Fibroblast of skin of left quadriceps (primary cell): ENCODE measurements at places on chromosomes 12 and 14.

GRCh38 chr14:68937471-68938270 lies 41.4 kb downstream of the ACTN1 start:
- DNase-seq, result no peak

DNA sequence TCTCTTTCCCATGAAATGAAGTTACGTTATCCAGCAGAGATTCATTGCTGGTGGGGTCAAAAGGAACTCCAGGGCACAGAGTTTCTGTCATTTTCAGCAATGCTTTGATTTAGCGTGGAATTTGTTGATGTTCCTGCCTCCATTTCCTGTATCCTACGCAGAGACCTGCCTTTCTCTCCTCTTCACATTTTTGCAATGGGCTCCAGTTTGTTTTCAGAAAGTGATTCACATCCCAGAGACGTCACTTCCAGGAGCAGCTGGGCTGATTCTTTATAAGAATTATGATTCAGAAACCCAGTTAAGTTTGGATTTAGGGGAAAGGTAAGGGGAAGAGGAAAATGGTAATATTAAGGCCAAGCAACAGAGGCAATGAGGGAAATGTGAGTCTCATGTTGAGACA lies 11.6 kb downstream of the RNASE10 start:
- no peak for DNase-seq

DNA sequence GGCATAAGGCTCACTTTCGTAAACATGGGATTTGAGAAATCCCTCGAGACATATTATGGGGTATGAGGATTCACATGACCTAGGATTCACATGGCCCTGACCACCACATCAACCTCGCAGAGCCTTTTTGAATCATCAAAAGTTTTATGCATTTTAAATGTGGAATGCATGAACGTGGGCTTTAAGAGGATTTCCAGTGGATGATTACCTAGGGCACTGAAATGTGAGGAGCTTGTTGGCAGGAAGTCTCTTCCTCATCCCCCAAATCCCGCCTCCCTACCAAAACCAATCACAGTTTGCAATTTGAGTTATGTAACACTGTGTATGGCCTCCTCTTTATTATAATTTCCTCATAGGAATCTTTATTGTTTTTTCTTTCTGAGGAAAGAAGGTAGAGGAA lies 659.6 kb upstream of the TBX3 start:
- DNase-seq, result no peak

GRCh38 chr12:43848226-43848507 lies 12.3 kb downstream of the TMEM117 start:
- no peak for DNase-seq

DNA sequence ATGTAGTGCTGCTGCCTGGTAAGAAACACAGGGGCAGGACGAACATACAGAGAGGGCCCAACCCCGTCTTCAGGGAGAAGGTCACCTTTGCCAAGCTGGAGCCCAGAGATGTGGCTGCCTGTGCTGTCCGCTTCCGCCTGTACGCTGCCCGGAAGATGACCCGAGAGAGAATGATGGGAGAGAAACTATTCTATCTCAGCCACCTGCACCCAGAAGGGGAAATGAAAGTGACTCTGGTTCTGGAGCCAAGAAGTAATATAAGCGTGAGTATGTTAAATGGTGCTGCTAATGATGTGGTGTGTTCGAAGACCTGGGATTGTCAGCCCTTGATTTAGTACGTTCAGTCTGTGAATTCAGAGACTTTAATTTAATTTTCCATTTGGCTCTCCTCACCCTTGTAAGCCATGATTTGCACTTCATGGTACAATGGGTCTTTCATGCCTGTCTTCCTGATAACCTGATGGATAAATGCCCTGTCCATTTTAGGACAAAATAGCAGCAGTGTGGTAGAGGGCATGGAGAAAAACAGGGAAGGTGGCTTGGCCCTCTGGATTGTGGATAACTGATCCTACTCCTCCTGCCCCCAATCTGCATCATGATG lies 318.9 kb downstream of the SNAPC1 start:
- DNase-seq, result no peak

GRCh38 chr12:104425614-104426013 lies 31.1 kb upstream of the CHST11 start:
- DNase-seq, result no peak

- no peak for DNase-seq
These were observed 26.9 kb upstream of the ANKLE2 start for GRCh38 chr12:132788375-132789098.

DNA sequence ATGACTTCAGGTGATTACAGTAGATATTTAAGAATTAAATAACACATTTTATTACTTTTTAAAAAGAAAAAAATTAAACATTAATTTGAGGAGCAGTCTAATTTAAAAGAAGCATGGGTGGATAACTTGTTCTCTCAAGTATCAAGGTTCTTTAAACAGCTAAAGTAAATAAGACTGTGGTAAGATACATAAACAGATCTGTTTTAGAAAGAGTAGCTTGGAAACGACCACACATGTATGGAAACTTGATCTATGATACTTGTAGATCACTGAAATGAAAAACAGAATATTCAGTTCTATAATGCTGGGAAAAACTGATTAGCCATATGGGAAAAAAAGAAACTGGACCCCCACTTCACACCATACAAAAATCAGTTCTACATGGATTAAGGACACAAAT lies 36.0 kb downstream of the TC2N start:
- no peak for DNase-seq

DNA sequence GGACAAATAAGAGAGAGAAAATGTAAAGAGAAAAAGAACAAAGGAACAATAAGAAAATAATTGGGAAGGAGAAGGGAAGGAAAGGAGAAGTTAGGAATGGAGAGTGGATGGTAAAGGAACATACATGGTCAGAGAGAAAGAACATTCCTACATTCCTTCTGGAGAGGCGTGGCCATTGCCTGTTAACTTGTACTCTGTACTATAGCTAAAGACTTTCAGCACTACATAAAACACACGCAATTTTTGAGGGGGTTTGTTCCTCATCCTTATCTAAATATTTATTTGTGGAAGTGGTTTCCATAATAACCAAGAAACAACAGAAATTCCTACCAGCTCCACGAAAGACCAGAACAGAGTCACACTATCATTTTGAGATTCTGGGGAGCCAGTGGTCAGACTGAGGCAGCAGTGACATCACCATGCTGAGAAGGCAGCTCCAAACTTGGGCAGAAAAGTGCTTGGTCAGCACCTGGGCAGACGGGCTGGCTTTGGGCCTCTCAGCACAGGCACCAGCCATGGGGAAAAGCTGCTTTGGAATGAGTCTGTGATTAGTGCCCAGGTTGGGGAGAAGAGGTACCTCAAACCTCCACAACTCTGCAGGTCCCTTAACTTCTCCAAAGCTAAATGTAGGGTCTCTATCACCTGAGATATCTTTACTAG lies 125.9 kb upstream of the NTF3 start:
- DNase-seq, result no peak

DNA sequence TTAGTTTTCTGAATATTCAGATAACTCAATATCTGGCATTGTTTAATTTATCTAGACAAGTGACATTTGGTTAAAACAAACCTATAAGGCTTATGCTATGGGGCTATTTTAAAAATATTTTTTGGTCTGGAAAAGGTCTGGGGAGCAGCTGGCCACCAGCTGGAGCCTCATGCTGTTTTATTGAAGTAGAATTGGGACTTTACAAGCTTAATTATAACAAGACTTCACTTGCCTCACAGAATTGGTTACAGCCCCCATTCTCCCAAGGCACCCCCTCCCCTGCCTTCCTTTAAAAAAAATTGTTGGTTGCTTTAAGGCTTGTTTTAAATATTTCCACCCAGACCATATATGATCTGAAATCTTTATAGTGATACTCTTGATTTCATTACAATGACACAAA lies 453.9 kb downstream of the ADAMTS20 start:
- no peak for DNase-seq
